ENCODE measurements at places on chromosomes 7 and 10.

- no peak for DNase-seq
These were observed 326.5 kb downstream of the GATA3 start for GRCh38 chr10:8380833-8381496.

GRCh38 chr7:157097569-157097968 is 41.2 kb upstream of the UBE3C start:
- no peak for DNase-seq

DNA sequence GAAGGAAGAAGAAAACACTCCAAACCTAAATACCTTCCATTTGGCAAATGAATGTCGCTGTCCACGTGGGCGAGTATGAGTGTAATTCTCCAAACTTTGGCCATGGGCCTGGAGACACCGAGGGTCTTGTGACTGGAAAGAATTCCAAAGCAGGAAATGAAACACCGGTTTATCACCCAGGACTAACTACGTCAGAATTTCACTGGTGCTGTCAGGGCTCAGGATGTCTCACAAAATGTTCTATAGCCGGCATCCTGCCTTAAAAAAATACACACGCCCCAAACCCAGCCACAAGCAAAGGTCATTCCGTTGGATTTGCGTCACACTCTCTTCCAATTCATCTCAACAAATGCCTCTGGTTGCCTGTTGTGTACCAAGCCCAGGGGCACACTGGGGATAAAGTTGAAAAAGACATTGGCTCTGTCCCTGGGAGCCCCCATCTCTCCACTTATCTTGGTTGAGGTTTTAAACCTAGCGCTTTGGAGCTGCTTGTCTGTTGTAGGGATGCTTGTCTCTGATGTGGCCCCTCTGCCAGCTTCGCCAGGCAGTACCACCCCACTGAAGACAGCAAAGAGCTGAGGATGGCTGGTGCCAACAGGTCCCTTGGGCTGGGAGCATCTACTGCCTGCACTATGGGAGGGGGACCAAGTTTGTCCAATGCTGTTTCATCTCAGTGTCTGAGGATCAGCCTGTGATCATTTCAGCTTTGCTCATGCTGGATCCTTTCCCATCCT is 31.2 kb downstream of the GSTO2 start:
- no peak for DNase-seq

DNA sequence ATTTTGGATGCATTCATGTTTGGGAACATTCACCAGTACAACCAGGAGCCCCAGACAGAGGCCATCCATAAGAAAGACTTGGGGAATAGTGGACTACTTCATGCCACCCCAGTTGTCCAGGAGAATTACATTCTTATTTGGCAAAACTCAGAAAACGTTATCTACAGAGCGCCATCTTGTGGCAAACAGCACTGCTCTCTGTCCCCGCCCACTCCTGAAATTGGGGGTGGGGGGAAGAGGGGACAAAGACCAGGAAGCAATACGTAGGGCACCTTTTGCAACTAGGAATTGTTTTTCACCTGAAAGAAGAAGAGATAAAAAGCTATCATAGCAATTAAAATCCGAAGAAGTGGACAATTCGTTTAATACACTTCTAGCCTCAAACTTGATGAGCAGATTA is 134.6 kb upstream of the MGMT start:
- peak; percentile 2 for DNase-seq

GRCh38 chr10:8454357-8454756 is 399.9 kb downstream of the GATA3 start:
- no peak for DNase-seq

DNA sequence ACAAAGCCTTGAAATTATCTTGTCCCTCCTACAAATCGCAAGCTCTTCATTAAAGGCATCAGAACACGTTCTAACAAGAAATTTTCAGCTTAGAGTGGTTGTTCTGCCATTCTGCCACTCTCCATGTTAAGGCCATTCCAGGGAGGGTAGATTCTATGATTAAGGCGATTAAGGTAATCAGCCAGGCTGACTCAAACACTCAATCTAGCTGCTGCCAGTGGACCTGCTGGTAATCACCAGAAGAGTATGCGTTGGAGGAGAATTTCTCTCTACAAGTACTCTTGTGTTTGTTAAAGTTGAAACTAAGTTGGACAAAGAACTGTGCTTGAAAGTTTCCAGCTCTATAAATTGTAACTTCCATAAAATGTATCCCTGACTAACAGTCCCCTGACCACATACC is 149.2 kb upstream of the COL1A2 start:
- DNase-seq: no peak

DNA sequence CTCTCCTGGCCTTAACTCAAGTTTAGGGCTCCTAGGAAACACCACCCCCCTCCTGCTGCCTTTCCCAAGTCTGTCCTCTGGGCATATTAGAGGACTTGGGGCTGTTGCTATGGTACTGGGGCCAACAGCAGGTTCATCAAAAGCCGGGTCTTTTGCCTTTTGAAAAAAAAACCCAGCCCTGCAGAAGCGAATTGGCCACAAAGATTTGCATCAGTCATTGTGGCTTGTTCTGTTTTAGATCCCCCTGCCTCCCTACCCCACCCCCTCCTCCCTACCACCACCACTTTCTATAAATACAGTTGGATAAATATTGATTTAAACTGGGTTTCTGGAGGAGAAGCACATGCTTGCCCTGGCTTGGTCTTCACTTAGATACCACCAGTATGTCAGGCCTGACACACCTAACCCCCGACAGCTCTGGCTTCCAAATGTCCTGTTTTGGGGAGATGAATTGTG is 7.0 kb downstream of the MXI1 start:
- peak; percentile 72 for DNase-seq

DNA sequence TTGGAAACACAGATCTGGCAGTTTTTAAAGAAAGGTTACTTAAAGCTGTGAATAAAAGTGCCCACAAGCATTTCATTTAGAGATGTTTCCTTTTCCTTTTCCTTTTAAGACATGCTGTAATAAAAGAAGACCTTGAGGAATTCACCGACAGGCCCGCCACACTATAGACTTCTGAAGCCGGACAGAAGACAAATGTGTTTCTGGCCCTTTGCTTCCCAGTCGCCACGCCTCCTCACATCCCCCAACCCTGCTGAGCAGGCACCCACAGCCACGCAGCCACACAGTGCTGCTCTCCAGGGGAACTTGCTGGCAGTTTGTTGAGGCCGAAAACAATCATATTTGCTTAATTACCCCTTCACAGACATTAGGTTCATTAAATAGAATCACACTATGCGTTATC is 83.4 kb downstream of the SLC25A13 start:
- DNase-seq: no peak

Data from MV-4-11 (cell line).